ENCODE measurements at places on chromosomes 12 and 14.

DNA sequence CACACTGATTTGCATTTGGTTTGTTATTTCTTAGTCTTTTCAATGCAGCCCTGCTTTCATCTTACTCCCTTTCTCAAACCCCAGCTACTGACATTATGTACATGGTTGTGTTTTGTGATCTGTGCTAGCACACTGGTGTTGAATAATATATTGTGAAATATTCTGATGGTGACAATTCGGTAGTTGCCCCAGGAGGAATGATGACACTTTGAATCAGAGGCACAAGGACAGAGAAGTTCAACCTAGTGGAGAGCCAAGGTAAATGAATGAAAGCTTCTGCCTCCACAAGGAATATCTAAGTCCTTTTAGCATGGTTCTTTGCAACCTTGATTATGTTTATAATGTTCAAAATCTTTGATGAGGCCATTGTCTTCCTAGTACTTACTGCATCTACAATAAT is 159.9 kb downstream of the PDE3A start:
- DNase-seq: no peak
- H3K27me3 ChIP-seq: no peaks in the 10 kb centered on the region
- no peak overlapping the region for H3K4me3 ChIP-seq
- H3K4me1 ChIP-seq: no peaks in the 10 kb centered on the region
- no peaks in the 10 kb centered on the region for H3K36me3 ChIP-seq
- no peak overlapping the region for H3K27ac ChIP-seq

GRCh38 chr12:43758247-43758727 is 303 bp downstream of the PUS7L start:
- peak overlapping the region; percentile 71 for H3K4me3 ChIP-seq
- H3K36me3 ChIP-seq: peaks cover 11% of the 10 kb centered on the region
- DNase-seq: no peak
- peaks cover 33% of the 10 kb centered on the region for H3K4me1 ChIP-seq
- no peaks in the 10 kb centered on the region for H3K27me3 ChIP-seq

DNA sequence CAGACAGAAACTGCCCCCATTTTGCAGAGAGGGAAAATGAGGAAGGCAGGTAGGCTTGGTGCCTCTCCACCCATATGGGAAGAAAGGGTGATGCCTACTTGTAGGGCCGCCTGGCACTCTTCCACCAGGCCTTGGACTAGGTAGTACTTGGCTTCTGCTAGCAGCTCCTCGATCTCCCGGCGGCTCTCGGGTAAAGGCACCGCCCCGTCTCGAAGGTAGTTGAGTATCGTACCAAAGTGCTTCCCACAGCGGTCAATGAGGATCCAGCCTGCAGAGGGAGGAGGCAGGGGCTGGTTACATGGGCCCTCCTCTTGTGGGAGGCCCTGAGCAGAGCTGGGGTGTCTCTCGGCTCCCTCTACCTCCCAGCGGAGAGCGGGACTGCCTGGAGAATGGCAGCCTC is 16.6 kb downstream of the KCTD10 start:
- H3K27me3 ChIP-seq: no peaks in the 10 kb centered on the region
- peak overlapping the region; percentile 79 for H3K27ac ChIP-seq
- H3K36me3 ChIP-seq: peaks cover 42% of the 10 kb centered on the region
- H3K4me3 ChIP-seq: no peak overlapping the region
- H3K4me1 ChIP-seq: no peaks in the 10 kb centered on the region

DNA sequence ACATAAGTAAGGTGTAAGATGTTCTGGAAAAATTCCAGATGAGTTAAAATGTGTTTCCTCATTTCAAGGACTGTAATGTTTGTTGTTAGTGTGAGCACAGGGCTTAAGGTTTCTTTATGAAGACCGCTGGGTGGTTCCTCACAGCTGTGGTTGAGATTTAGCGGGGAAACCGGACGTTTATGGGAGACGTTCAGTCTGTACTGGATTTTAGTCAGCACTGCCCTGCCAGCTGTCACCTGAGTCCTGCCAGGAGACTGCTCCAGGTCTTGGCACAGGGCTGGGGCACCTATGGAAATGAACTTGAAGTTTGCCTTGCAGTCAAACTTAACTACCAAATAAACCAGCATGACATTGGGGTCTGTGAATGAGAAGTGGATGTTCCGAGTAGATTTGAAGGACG is 555.2 kb downstream of the DIO2 start:
- DNase-seq: no peak
- no peaks in the 10 kb centered on the region for H3K4me1 ChIP-seq
- H3K36me3 ChIP-seq: no peaks in the 10 kb centered on the region
- H3K27me3 ChIP-seq: no peaks in the 10 kb centered on the region

GRCh38 chr14:95508377-95508776 is 8.1 kb downstream of the SYNE3 start:
- H3K27ac ChIP-seq: no peak overlapping the region
- peak; percentile 34 for DNase-seq
- H3K4me1 ChIP-seq: peaks cover 13% of the 10 kb centered on the region
- H3K36me3 ChIP-seq: no peaks in the 10 kb centered on the region
- no peak overlapping the region for H3K4me3 ChIP-seq

GRCh38 chr12:45756666-45757065 is 27.2 kb downstream of the ARID2 start:
- H3K4me3 ChIP-seq: no peak overlapping the region
- no peaks in the 10 kb centered on the region for H3K27me3 ChIP-seq
- H3K36me3 ChIP-seq: no peaks in the 10 kb centered on the region

- no peak overlapping the region for H3K4me3 ChIP-seq
- DNase-seq: no peak
- no peaks in the 10 kb centered on the region for H3K27me3 ChIP-seq
- H3K4me1 ChIP-seq: no peaks in the 10 kb centered on the region
These were observed 66.7 kb downstream of the AACS start for GRCh38 chr12:125131958-125132357.

- H3K27me3 ChIP-seq: no peaks in the 10 kb centered on the region
- H3K4me1 ChIP-seq: no peaks in the 10 kb centered on the region
- no peaks in the 10 kb centered on the region for H3K36me3 ChIP-seq
These were observed 923 bp upstream of the ITPR2 start for GRCh38 chr12:26833743-26834490.

DNA sequence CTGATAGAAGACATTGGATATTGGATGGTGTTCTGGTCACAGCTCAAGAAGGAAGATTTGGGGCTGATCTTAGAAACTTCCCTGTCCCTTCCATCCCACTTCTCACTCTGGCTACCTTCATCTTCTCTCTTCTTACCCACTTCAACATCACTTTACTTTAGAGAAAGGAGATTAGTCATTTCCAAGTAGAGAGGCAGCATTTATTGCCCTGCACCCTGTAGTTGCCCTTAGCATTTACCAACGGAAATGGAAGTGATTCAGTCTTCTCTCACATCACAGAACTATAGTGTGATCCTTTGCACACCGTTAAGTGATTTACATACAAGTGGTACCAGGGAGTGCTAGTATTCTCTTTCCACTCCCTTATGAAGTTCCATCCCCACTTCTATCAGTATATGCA is 52.4 kb downstream of the PHLDA1 start:
- H3K36me3 ChIP-seq: no peaks in the 10 kb centered on the region
- H3K27ac ChIP-seq: no peak overlapping the region
- no peaks in the 10 kb centered on the region for H3K27me3 ChIP-seq
- H3K4me3 ChIP-seq: no peak overlapping the region
- no peak for DNase-seq

GRCh38 chr14:22819151-22819988 is 4.1 kb upstream of the SLC7A7 start:
- H3K36me3 ChIP-seq: no peaks in the 10 kb centered on the region
- DNase-seq: peak; percentile 72
- H3K27me3 ChIP-seq: no peaks in the 10 kb centered on the region
- H3K4me3 ChIP-seq: peak overlapping the region; percentile 9

DNA sequence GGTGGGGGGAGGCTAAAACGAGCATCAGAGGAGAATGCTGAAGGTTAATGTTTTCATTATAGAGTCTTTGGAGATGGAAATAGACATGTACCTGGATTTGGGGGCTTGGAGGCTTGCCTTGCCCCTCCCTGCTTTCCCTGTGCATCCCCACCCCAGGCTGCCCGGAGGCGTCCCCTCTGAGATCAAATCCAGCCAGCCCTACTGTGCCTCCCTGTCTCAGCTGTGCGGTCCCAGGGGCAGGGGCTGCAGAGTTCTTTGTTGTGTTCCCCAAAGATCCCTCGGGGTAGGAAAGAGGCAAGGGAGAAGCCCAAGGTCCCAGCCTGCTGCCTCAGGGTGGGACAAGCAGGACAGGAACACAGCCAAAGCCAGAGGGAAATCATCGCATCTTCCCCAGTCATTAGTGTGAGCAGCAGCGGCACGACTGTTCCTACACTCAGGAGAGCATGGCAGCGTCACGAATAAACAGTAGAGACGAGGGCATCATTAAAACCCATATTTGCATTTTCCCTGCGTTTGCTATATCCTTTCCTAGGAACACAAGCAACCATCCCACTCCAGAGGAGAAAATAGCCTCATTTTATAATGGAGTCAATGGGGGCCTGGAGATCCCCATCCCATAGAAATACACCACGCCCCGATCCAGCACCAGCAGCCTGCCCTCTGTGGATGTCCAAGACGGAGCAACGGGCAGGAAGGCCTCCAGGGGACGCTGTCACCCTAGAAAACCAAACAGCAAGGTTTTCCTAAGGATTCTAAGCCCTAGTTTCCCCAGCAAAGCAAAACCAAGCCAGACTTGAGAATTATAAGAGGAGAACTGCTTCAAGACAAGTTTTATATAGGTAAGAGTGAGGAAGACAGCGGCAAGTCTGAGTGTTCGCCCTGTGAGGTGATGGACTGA is 32.4 kb downstream of the ANO2 start:
- no peak overlapping the region for H3K27ac ChIP-seq
- H3K27me3 ChIP-seq: no peaks in the 10 kb centered on the region
- no peak for DNase-seq
- no peak overlapping the region for H3K4me3 ChIP-seq

DNA sequence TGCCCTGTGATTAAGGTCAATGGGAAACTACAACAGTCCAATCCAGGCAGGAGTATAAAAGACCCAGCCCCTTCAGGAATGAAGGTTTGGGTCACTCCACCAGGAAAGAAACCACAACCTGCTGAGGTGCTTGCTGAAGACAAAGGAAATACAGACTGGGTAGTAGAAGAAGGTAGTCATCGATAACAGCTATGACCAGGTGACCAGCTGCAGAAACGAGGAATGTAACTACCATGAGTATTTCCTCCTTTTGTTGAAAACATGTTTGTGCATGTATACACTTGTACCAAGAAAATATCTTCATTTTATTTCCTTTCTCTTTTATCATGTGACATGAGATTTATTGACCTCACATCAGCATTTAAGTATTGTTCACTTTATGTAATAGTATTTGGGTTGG is 409.1 kb downstream of the FOXG1 start:
- no peaks in the 10 kb centered on the region for H3K4me1 ChIP-seq
- H3K27ac ChIP-seq: no peak overlapping the region
- H3K36me3 ChIP-seq: no peaks in the 10 kb centered on the region
- H3K27me3 ChIP-seq: no peaks in the 10 kb centered on the region

DNA sequence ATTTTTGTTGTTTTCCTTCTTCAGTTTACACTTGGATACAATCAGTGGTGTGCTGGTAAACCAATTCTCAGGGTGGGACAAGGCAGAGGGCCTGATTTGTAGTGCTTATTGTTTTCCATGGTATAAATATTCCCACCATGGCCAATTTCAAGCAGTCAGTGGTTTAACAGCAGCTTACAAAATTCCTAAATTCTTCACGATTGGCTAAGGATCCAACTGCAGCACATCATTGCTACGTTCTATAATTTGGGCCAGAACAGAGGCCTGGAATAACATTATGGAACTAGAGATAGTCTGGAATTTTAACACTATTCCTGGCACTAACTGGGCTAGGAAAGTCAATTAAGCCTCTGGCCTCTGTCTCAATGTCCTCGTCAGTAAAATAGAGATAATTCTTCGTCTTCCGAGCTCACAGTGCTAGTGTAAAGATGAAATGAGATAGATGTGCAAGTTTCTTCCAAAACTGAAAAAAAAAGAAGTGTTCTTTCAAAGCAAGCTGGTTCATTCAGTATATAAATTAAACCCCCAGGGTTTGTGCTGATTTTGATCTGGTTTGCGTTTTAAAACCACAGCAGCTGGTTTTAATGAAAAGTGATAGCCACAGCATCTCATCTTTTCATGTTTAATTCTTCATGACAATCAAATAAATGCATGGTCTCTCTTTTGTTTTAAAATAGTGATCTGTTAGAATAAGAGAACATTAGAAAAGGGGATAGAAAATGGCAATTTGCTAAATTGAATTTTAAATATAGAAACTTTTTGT is 104.1 kb downstream of the EPS8 start:
- DNase-seq: no peak
- no peaks in the 10 kb centered on the region for H3K27me3 ChIP-seq
- H3K27ac ChIP-seq: no peak overlapping the region
- no peaks in the 10 kb centered on the region for H3K36me3 ChIP-seq

- DNase-seq: no peak
- no peaks in the 10 kb centered on the region for H3K36me3 ChIP-seq
- peak overlapping the region; percentile 67 for H3K4me3 ChIP-seq
- peak overlapping the region; percentile 83 for H3K27ac ChIP-seq
- H3K27me3 ChIP-seq: no peaks in the 10 kb centered on the region
- no peaks in the 10 kb centered on the region for H3K4me1 ChIP-seq
These were observed 43.9 kb upstream of the ESR2 start for GRCh38 chr14:64337888-64338615.

GRCh38 chr12:84764001-84764400 is 148.6 kb downstream of the SLC6A15 start:
- DNase-seq: no peak
- no peak overlapping the region for H3K4me3 ChIP-seq
- no peak overlapping the region for H3K27ac ChIP-seq
- H3K27me3 ChIP-seq: no peaks in the 10 kb centered on the region
- no peaks in the 10 kb centered on the region for H3K4me1 ChIP-seq

DNA sequence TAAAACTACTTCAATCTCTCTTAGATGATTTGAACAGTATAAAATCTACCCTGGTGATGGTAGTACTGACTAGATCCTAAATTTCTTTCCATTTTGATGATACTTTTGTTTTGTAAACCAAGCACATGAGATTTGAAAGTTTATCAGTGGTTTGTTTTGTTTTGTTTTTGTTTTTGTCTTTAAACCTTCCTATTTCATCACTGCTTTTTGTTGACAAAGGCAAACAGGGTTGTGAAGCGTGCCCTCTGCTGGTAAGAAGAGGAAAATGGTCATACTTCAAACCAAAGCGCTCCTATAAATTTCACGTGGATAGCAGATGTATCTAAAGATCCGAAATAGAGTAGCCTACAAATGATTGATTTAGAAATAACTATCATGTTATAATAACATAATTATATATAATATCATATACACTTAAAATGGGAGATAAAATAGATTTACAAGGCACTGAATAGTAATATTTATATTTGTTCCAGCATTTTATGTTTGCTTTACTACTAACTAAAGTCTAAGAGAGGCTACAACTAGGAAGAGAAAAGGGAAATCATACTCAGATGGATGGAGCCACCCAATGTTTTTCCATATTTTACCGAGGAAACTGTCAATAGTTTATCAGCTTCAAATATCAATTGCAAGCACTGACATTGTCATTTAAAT is 254.0 kb upstream of the USP15 start:
- H3K27me3 ChIP-seq: no peaks in the 10 kb centered on the region
- no peak for DNase-seq
- H3K4me3 ChIP-seq: no peak overlapping the region

All from Peyer's patch (tissue), 4 donors.